ENCODE measurements at places on chromosomes 1 and 21. TPM values are rescaled to one million over a fixed set of nuclear protein-coding genes. Genes with fewer than 3 reads are reported as not detected.

DNA sequence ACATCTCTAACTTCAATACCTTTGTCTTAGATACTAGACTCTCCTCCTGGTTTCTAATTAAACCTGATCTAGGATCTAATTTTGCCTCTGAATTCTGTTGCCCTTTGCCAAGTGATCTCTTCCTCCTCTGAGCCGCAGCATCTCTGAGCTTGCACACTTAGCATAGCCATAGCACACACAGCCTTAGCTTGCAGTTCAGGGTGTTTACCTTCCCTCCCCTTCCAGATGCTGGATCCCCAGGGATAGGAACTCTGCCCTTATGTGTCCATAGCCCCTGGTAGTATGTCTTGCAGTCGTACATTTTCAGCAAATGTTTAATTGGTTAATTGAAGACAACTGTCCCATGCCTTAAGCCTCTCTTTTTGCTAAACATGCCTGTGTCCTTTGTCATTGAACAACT, 30.3 kb downstream of the SELL start:
- DNase-seq: no peak

GRCh38 chr1:89130716-89131115, 4.8 kb upstream of the GBP2 start:
- peak; percentile 23 for DNase-seq

- peak; percentile 95 for DNase-seq
Observed at GRCh38 chr1:156860113-156860627, 495 bp upstream of the NTRK1 start.

GRCh38 chr1:235075048-235075776, 53.4 kb downstream of the TOMM20 start:
- DNase-seq: peak; percentile 95

DNA sequence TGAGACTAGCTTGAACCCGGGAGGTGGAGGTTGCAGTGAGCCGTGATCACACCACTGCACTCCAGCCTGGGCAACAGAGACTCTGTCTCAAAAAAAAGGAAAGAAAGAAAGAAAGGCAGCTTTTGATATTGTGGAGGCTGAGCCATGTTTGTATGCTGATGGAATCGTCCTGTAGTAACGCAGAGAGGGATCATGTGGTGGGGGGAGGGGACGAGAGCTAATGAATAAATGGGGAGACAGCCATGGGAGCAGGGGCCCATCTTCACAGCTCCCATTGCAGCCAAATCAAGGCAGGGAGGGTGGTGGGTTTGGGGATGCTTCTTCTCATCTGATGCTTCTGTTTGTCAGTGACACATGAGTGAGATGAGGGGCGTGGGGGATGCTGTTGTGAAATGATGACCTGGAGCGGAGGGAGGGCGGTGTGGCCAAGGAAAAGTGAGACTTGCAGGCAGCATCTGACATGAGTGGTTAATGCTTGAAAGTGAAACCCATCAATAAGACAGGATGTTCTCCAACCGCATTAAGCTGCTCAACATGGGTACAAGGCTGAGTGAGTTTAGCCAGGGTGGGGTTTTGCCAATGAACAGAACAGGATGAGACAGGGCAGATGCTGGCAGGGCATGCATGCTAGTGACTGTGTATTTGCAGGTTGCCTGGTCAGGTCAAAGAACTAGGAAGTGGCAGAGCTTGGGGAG, 16.7 kb downstream of the SPATA21 start:
- peak; percentile 77 for DNase-seq

DNA sequence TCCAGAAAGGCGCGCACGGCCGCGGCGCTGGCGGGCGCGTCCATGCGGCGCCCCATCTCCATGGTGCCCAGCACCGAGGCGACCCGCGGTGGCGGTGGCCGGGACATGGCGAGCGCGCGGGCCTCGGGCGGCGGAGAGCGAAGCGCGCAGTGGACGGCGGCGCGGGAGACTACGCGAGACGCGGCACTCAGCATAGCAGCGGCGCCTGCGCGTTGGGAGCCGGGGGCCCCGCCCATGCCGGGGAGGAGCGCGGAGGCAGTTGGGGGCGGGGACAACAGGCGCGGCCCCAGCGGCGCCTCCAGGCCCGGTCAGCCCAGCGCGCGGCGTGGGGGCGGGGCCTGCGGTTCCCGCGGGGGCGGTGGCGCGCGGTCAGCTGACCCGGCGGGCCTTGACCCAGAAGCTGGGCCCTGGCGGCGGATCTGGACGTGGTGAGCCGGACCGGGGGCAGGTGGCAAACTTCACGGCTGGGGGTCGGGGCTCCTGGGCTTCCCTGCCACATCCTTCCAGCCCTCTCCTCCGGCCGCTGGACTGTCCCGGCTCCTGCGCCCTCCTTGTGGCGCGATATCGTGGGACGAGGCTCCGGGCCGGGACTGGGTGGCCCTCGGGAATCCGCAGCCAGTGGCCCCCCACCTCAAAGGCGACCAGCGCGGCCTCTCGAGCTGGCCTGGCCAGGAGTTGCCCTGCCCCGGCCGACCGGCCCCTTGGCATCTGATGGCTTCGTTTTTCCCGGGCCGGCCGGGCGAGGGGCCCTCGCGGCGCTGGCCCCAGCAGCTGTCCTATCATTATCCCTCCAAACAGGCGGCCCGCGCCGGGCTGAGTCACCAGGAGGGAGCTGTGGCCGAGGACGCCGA, at the start of the genes AKR7A2 and SLC66A1:
TSS of gene AKR7A2 (minus strand) at position 214 of the 851 bp plus-strand sequence. CDS start at position 194, 20 bp downstream.
TSS of gene SLC66A1 (plus strand) at position 396 of the 851 bp plus-strand sequence. CDS start 5,352 bp downstream, outside the sequence.
- DNase-seq: peak; percentile 100

- no peak for DNase-seq
Observed at GRCh38 chr1:114034567-114035303, 55.5 kb downstream of the OLFML3 start.

- no peak for DNase-seq
Observed at GRCh38 chr21:20108016-20108415, 890.2 kb upstream of the NCAM2 start.

- DNase-seq: no peak
Observed at GRCh38 chr1:51088474-51088873, 13.6 kb upstream of the C1orf185 start.

- no peak for DNase-seq
Observed at GRCh38 chr1:9643351-9644256, 7.9 kb upstream of the PIK3CD start.

- DNase-seq: peak; percentile 83
Observed at GRCh38 chr1:161200992-161201835, 953 bp upstream of the NDUFS2 start.

DNA sequence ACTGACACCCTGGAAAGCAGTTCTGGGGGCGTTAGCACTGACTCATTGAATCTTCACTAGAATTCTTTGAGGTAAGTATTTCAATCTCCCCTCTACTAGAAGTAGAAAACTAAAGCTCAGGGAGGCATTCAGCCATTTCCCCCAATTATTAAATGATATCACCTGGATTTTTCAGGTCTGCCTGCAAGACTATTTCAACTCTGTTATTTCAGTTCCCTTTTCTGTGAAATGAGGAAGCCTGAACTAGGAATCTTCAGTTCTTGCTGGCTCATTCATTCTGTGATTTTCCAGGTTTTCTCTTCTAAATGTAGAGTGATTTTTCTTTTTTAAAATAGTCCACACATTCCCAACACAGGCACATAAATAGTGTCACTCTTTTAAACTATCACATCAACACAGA, 337.0 kb upstream of the NR5A2 start:
- no peak for DNase-seq

GRCh38 chr1:201791779-201792173, 37.2 kb upstream of the IPO9 start:
- peak; percentile 89 for DNase-seq

- no peak for DNase-seq
Observed at GRCh38 chr1:45629035-45629434, 5.2 kb upstream of the CCDC17 start.

- DNase-seq: no peak
Observed at GRCh38 chr1:245322673-245323072, 167.9 kb downstream of the KIF26B start.

- peak; percentile 6 for DNase-seq
Observed at GRCh38 chr1:202150602-202151001, 6.1 kb upstream of the ARL8A start.

DNA sequence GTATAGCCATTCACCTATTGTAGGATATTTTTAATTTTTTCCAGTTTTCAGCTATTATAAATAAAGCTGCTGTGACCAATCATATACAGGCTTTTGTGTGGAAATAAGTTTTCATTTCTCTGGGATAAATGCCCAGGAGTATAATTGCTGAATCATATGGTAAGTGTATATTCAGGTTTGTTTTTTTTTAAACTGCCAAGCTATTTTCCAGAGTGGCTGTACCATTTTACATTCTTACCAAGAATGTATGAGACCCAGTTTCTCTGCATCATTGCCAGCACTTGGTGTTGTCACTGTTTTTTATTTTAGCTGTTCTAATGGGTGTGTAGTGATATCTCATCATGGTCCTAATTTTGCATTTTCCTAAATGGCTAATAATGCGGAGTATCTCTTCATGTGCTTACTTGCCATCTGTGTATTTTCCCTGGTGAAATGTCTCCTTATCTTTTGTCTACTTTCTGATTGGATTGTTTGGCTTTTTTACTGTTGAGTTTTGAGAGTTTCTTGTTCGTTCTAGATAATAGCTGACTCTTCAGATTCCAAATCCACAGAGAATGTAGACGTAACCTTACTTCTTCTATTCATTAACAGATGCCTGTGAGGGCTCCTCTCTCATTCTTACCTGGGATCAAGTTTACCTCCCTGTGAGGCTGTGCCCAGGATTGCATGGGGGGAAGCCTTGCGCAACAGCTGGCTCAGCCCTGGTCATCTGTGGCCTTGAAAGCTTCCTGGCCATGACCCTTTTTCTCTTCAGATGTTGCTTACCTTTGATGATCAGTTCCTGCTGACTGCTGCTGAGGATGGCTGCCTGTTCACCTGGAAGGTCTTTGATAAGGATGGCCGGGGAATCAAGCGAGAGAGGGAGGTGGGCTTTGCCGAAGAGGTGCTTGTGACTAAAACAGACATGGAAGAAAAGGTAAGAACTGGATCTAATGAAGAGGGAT, 42.6 kb downstream of the CFAP57 start:
- DNase-seq: no peak

DNA sequence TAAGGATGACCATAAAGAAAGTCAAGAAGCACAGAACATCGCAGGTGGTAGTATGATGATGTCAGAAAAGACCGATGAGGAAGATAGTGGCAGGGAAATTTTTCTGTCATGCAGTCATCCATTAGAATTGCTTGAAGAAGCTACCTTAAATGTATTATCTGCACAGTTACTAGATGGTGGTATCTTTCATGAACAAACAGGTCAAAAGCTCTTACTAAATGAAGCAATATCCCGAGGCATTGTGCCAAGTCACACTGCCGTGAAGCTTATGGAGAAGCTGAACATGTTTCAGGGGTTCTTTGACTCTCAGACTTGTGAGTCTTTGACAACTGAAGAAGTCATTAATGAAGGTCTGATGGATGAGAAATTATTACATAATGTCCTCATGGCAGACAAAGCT, 128.8 kb downstream of the MACF1 start:
- DNase-seq: no peak

DNA sequence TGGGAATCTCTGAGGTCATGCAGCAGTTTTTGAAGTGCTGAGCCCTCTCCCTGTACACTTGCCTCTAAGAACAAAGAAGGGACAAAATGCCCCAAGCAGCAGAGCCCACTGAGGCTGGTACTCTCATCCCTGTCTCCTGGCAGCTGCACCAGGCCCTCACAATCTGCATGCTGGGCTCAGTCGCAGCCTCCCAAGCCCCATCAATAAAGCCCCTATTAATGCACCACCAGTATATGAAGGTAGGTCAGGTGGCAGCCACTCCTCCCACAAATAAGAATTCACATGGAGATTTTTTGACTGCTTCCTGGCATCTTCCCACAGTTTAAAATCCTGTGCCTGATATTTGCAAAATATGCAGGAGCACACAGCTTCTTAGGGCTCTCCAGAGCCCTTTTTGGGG, 181.2 kb upstream of the PALMD start:
- DNase-seq: no peak

DNA sequence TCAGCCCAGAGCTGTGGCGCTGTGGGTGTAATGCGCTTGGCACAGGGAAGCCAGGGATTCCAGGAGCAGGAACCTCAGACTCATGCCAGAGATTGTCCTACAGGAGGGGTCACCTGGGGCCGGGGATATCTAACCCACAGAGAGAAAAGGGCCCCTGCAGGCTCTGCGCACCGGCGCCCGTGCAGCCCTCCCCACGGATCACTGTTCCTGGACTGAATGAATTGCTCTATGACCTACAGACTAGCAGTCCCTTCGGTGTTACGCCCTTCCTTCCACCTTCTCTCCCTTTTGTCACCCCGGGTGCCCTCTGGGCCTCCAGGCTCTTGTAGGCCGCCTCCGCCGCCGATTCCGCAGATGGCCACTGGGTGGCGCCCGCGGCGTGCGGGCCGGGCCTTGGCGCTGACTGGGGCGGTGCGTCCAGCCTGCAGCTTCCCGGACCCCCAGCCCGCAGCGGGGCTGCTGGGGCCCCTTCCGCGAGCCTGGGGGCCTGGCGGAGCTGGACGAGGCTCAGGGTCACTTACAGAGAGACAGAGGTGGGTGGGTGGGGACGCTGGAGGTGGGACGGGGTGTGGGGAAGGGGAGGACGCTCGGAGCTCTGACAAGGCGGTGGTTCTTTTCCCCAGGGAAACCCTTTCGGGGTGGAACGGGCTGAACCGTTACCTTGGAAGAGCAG, 101.3 kb downstream of the IER5 start:
- peak; percentile 97 for DNase-seq

DNA sequence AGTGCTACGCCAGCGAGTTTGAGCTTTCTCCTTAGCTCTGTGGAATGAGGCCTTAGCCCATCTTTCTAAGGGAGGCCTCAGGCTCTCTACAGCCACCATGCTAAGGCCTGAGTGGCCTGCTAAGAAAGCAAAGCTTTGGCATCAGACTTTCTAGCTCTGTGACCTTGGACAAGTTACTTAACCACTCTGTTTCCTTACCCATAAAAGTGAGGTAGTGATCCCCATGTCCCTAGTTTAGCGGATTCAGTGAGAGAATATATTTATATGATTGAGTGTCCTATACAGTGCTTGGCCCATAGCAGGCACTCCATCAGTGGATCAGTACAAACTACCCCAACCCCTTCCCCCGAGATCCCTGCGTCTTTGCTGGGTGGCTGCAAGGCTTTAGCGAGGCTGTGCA, 4.0 kb downstream of the POGK start:
- DNase-seq: no peak

GRCh38 chr1:26356106-26356505, 2.2 kb upstream of the CRYBG2 start:
- no peak for DNase-seq

Gene COPA
- 282 TPM for total RNA-seq

Gene TMEM79
- 0.88 TPM for total RNA-seq

Gene RGS4
- total RNA-seq: 130 TPM

Gene PARS2
- 7.4 TPM for total RNA-seq

Gene UBQLN4
- 13.0 TPM for total RNA-seq

Gene CRYZL1
- total RNA-seq: 24.5 TPM

Gene KCNA2
- total RNA-seq: not detected

Gene KCNK2
- total RNA-seq: 161 TPM

Gene SH2D1B
- not detected for total RNA-seq

Data from osteoblast (primary cell).